HL-60 (cell line): ENCODE measurements at places on chromosomes 5 and 9.

GRCh38 chr5:57503433-57503832, 20.8 kb upstream of the ACTBL2 start:
- DNase-seq: no peak

DNA sequence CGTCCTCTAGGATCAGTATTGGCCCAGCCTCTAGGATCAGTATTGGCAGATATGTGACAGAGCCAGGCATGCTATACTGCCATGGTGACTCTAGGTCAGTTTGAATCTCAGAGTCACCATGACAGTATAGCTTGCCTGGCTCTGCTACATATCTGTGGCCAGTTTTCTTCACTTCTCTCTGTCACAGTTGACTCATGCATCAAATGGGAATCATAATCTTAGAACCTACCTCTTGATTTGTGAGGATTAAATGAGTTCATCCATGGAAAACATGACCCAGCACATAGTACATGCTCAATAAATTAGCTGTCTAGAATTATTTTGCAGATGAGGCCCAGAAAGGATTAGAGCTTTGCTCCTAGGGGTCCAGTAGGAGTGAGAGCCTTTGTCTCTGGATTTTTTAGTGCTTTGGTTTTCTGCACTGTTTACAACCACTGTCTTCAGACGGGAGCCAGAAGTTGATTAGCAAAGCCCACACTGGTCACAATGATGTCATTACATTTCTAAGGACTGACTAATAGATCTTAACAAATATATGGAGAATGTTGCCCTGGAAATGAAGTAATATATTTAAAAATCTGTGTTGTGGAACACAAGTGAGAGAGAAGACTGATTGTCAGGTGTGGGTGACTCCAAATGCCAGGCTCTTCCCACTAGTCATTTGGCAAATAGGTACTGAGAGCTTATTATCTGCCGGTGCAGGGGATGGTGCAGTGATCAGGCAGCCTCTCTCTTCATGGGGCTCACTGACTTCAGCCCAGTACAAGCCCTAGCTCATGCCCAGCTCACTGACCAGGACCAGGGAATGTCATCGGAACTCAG, 76.0 kb downstream of the COL15A1 start:
- DNase-seq: no peak

- no peak for DNase-seq
Measured at GRCh38 chr9:135348076-135348787, 131.3 kb upstream of the PPP1R26 start.

DNA sequence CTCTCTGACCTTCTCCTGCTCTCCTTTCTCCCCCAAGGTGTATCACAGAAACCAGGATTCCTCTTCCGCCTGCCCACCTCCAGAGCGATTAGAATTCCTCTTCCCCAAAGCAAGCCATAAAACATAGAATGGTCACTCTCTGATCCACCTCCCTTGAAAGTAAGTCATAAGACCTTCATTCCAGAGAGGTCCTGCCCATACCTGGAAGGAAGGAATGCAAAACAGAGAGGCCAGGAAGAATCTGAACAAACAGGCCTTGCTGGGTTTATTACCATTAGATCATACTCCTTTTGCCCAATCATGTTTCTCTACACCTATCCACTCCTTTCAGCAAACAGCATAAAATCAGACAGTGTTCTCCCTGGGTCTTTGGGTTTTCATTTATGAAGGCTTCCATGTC, 21.0 kb downstream of the CDKL3 start:
- no peak for DNase-seq

DNA sequence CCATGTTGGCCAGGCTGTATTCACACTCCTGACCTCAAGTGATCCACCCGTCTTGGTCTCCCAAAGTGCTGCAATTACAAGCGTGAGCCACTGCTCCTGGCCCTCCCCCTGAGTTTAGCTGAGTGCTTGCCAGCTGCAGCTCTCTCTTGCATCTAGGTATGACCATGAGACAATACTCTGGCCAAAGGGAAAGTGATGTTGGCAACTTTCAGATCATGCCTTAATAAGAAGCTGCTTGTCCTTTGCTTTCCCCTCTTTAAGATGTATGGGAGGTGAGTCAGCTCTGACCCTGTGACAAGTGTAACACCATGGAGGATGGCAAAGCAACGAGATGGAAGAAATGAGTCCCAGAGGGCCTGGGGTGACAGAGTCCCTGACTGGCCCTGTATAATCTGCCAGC, 18.7 kb upstream of the DCAF12 start:
- no peak for DNase-seq

DNA sequence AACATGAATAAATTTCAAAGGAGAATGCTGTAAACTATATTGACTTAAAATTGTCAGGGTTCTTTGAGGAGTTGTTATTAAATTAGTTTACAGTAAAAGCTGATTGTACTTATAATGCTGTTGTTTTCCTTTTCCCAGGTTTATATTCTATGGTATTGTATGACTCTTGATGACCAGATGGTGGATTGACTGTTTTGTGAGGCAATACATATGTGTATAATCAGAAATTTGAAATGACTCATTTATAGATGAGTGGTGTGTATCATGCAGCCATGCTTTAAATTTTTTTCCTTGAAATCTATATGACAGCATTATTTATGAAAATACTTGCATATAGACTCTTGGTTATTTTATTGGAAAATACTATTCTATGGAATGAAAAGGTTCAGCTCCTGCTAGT, 195.3 kb downstream of the CNTLN start:
- DNase-seq: no peak

DNA sequence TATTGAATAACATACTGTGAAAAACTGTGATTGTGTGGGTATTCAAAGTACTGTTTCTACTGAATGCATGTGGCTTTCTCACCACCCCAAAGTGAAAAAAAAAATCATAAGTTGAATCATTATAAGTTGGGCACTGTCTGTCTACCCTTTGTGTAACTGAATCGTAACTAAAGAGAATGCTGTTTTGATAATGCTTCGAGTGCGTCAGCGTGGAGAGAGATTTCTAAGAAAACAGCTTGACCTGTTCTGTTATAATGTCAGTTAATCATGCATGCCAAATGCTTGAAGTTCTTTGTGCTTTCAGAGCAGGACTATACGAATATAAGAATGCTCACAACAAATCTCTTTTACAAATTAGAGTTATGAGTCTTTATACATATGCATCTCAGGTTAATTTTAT, 148.8 kb upstream of the SGCD start:
- DNase-seq: no peak

GRCh38 chr9:19174127-19174912, 47.0 kb upstream of the PLIN2 start:
- DNase-seq: no peak

DNA sequence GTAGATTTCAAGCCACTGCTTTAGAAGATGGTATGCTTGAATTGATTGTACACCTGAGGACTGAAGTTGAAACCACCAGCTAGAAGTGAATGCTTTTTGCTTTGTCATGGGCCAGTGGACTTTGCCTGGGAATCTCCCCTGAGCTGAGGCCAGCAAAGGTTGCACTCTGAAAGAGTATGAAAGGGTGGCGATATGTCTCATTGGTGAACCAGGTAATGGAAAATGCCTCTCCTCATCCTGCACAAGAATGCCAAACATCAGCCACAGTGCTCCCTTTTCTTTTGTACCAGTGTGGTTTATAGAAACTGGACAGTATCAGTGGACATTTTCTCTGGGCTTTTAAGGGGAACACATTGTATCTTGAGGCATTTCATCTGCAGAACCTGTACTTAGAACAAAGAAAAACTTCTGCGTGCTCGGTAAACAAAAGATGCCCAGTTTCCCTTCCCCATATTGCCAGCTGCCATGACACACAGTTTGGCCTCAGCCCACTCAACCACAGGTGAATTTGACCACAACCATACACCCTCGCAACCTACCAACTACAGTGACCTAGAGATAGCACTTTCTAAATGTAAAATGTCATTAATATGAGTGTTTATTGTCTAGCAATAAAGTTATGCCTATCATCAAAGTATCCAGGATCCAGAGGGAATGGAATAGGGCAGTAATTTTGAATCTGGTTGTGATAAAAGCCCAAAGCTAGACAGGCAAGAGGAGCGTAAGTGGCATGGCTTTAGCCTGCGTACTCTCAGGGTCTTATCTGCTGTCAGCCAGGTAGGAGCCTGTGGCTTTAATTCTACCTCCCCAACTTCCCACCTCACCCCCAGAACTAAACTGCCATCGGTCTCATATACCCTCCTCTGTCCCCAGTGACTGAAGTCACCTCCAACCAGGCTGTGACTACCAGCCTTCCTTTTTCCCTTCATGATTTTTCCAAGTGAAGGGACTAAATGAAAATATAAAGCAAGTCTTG, 79.5 kb upstream of the LHFPL2 start:
- no peak for DNase-seq

- no peak for DNase-seq
Measured at GRCh38 chr5:113330533-113331208, 104.1 kb downstream of the TSSK1B start.
